Vagina (tissue), 2 donors: ENCODE measurements at places on chromosomes 4 and X.

DNA sequence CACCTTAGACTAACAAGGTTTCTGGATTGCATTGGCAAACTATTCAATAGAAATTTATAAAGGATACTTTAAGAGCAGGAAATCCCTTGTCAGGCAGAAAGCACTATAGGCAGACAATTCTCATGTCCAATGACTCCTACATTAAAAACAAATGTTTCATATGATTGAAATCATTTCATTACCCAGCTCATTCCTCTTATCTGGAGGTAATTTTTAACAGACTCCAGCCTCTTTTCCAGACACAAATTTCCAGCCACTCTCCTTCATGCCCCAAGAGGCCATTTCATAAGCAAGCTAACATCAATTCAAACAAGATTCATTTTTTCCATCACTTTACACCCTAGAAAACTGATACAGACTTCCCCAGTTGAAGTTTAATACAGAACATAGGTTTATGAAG, 495.1 kb upstream of the FRG1 start:
- DNase-seq, result no peak

DNA sequence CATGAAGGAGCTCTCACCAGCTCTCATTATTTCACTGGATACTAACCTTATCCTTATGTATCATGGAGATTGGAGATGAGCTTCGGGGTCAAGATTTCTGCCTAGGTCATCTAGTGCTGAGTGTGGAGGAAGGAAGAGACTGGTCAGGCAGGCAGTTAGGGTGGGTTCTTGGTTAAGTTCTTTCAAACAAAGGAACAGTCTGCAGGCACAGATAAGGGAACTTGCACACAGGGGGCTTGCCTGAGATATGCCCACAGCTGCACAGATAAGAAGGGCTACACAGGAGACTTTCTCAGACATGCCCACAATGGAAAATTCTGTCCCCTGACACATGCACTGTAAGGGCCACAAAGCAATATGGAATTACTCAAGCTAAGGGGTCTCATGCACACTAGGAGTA, 904.1 kb downstream of the NLGN4X start:
- DNase-seq, result no peak

DNA sequence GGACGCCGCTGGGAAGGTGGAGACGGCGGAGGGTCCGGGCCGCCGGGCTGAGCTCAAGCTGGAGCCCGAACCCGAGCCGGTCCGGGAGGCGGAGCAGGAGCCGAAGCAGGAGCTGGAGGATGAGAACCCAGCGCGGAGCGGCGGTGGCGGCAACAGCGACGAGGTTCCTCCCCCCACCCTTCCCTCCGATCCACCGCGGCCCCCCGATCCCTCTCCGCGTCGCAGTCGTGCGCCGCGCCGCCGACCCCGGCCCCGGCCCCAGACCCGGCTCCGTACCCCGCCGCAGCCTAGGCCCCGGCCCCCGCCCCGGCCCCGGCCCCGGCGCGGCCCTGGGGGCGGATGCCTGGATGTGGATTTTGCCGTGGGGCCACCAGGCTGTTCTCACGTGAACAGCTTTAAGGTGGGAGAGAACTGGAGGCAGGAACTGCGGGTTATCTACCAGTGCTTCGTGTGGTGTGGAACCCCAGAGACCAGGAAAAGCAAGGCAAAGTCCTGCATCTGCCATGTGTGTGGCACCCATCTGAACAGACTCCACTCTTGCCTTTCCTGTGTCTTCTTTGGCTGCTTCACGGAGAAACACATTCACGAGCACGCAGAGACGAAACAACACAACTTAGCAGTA, 483 bp downstream of the USP27X start:
- no peak for DNase-seq

DNA sequence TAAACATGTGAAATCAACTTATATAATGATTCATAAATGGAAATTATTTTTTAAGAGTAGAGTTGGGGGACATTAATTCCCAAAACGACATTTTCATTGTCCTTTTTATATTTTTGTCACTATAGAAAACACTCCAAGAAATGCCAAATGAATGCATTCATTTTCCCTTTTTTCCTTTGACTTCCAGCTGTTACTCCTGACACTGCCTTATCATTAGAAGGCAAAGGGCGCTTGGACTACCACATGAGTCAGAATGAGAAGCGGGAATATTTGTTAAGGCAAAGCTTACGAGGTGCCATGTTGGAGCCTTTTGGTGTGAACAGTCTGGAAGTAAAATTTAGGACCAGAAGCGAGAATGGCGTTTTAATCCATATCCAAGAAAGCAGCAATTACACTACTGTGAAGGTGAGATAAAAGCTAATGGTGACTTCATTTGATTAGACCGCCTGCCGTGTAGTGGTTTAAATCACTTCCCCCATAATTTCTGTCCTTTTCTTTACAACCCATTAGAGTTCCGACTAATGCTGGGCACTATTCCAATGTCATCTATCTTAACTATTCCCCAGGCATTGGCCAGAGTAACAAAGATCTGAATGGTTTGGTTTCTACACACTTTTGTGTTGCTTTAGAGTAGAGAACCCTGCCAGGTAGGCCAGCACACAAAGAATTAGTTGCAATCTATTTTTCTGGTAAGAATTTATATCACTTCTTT, 166.7 kb downstream of the FAT4 start:
- no peak for DNase-seq

DNA sequence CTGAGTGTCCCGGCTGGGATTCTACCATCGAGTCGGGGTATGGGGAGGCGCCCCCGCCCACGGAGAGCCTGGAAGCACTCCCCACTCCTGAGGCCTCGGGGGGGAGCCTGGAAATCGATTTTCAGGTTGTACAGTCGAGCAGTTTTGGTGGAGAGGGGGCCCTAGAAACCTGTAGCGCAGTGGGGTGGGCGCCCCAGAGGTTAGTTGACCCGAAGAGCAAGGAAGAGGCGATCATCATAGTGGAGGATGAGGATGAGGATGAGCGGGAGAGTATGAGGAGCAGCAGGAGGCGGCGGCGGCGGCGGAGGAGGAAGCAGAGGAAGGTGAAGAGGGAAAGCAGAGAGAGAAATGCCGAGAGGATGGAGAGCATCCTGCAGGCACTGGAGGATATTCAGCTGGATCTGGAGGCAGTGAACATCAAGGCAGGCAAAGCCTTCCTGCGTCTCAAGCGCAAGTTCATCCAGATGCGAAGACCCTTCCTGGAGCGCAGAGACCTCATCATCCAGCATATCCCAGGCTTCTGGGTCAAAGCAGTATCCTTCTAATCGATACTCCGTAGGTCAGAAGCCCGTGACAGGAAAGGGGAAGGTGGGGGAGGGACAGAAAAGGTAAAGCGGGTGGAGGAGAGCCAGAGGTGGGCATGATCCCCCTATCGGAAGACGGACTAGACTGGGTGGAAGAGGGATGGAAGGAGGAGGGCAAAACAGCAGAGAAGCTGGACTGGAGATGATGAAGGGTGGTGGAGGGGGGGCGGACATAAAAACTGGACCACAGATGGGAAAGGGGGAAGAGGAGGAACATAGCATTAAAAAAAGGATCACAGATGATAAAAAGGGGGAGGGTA, 828 bp downstream of the TSPYL2 start:
- no peak for DNase-seq

DNA sequence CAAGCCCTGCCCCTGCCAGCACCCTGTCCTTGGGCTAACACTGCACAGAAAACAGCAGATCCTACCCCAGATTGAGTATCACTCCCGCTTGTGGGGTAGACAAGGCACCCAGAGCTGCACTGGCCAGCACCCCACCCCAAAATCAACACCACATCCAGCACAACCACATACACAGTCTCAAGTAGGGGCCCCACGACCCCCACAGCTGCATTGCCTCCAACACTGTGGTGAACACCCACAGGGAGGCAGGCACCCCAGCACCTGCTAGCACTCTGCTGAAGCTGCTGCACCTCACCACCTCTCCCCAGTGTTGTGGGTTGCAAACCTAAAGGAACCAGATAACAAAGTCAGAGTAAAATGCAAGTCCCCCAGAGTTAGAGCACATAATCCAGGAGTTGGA, 589.9 kb downstream of the PCDH19 start:
- no peak for DNase-seq

GRCh38 chrX:23819385-23820234, 36.6 kb downstream of the SAT1 start:
- DNase-seq, result no peak

DNA sequence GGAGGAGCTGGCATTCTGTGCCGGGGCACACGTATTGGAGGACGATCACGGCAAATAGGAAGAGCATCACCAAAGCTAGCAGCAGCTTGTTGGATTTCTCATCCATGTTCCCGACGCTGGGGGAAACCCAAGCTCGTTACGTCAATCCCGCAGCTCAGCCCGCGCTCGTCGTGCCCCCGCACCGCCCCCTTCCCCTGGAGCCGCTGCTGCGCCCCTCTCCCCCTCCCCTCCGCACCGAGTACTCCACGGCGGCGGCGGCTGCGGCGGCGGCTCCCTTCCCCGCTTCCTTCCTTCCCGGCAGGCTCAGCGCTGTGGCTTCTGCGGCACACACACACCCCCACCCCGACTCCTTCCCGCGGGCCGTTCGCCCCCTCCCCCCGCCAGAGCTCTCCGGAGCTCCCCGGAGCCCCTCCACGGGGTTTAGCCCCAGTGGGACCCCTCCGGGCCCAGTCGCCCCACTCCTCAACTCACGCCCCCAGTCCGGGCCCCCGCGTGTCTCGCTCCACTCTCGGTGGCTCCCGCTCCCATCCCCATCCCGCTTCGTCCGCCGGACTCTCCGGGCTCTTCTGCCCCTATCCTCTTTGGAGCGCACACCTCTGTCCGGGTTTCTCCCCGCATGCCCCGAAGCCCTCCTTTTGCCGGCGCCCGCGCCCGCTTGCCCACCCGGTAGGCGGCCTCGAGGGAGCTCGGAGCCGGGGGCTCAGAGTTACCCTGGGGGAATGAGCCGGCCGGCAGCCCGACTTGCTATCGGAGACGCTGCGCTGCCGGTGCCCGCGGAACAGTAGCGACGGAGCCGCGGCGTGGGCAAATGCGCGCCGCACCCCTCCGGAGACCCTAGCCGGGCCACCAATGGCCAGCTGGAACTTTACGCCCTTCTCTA, 978 bp downstream of the HS6ST2 start:
- no peak for DNase-seq
